ENCODE measurements at places on chromosomes 13 and 19.

DNA sequence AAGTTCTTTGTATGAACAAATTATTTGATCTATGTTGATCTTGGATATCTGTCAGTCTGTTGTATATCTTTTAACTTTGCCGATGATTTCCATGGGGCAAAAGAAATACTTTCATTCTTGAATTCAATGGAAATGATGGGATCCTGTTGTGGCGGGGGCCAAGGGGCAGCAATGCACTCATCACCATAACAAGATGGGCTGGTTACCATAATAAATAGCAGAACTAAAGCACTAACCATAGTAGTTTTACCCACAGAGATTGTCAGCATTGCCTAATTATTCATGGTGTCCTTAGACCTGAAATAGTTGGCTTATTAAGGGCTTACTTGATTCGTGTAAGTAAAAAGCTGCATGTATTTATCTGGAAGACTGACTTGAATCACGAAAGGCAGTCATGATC is 309.6 kb downstream of the RFC3 start:
- no peak for DNase-seq

GRCh38 chr13:83692800-83693199 is 189.5 kb downstream of the SLITRK1 start:
- DNase-seq = no peak

DNA sequence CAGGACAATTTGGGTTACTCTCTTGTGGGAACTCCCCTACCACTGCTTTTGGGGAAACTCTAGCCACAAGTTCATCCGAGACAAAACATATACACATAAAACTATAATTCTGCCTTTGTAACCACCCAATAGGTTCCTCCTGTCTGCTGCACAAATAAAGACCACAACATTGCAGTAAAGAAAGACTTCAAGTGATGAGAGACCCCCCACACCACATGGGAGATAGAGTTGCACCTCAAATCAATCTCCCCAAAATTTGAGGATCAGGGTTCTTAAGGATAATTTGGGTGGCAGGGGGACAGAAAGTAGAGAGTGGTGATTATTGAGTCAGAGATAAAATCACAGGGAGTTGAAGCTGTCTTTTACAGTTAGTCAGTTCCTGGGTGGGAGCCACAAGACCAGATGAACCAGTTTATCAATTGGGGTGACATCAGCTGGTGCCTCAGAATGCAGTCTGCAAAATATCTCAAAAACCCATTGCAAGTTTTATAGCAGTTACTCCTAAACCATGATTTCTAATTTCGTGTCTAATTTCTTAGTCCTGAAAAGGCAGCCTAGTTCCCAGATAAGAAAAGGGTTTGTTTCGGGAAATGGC is 1348.5 kb downstream of the PCDH9 start:
- DNase-seq = no peak

- DNase-seq = no peak
Measured at GRCh38 chr19:29379257-29380021, 146.4 kb upstream of the VSTM2B start.

DNA sequence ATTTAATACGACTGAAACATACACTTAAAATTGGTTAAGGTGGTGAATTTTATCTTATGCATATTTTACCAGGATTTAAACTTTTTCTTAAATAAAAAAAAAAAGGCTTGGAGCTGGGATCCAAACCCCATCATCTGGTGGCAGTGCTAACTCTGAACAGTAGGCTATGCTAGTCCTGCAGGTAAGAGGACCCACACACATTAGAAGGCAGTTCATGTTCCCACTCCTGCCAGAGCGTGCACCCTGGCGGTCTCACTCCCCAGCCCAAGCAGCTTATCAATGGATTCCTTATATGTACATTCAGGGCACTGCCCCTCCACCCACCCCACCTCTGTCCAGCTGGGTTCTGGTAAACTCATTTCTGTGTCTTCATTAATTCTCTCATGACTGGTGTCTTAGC is 31.3 kb upstream of the CEBPA start:
- no peak for DNase-seq

DNA sequence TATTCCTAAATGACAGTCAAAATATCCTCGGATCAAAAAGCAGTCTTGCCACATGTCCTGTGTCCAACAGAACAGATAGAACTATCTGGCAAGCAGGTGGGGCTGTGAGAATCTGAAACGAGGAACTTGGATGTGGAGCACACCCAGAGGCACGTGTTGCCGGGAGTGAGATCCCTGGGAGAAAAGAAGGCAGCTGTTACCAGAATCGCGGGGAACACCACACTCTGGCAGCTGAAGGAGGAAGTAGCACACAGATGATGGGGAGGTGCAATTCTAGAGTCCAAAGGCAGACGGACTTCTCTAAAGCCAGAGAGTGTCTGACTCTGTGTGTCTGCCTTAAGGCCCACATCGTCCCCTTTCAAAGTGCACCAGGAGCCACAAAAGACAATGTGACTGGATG is 22.3 kb downstream of the SLC7A1 start:
- no peak for DNase-seq

GRCh38 chr19:50819636-50820035 is 4.0 kb downstream of the KLK1 start:
- DNase-seq = no peak

GRCh38 chr19:48121909-48122371 is 11.3 kb upstream of the PLA2G4C start:
- no peak for DNase-seq

DNA sequence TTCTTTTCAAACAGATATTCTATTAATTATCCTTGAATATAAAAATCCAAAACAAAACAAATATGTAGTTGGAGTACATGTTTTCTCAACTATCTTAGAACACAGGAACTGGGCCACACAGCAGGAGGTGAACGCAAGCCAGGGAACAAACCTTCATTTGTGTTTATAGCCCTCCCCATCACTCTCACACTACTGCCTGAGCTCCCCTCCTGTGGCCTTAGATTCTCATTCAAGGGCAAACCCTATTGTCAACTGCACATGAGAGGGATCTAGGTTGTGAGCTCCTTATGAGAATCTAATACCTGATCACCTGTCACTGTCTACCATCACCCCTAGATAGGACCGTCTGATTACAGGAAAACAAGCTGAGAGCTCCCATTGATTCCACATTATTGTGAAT is 427.1 kb upstream of the PRR20A start:
- DNase-seq = no peak

- no peak for DNase-seq
Measured at GRCh38 chr13:97654236-97654635, 220.3 kb downstream of the RAP2A start.

GRCh38 chr19:12801466-12802266 is at the start of the genes PRDX2 and THSD8:
Gene PRDX2, minus strand, starts transcription at chr19:12801800. Its CDS starts 539 bp downstream, at chr19:12801261.
Gene THSD8, plus strand, starts transcription at chr19:12802069. Its CDS starts 3 bp downstream, at chr19:12802072.
- no peak for DNase-seq

DNA sequence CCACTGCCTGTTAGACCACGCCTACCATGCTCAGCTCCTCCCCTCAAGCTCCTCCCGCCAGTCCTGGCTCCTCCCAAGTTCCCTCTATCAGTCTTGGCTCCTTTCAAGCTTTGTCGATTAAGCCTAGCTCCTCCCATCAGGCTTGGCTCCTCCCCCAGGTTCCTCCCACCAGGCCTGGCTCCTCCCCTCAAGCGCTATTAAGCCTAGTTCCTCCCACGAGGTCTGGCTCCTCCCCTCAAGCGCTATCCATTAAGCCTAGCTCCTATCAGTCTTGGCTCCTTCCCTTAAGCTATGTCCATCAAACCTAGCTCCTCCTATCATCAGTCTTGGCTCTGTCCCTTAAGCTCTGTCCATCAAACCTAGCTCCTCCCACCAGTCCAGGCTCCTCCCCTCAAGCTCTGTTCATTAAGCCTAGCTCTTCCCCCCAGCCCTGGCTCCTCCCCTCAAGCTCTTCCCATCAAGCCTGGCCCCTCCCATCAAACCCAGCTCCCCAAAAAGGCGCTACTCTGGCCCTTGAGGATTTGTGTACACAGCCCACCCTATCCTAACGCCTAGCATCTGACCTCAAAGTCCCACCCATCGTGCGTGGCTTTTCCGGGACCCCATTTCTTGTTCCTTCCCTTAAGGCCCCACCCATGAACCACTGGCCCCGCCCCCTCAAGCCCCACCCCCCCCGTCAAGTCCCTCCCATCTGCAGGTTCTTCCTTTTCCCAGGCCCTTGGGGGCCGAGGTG is 10.0 kb downstream of the CAMSAP3 start:
- no peak for DNase-seq

- no peak for DNase-seq
Measured at GRCh38 chr19:28703400-28703956, 509.5 kb downstream of the UQCRFS1 start.

DNA sequence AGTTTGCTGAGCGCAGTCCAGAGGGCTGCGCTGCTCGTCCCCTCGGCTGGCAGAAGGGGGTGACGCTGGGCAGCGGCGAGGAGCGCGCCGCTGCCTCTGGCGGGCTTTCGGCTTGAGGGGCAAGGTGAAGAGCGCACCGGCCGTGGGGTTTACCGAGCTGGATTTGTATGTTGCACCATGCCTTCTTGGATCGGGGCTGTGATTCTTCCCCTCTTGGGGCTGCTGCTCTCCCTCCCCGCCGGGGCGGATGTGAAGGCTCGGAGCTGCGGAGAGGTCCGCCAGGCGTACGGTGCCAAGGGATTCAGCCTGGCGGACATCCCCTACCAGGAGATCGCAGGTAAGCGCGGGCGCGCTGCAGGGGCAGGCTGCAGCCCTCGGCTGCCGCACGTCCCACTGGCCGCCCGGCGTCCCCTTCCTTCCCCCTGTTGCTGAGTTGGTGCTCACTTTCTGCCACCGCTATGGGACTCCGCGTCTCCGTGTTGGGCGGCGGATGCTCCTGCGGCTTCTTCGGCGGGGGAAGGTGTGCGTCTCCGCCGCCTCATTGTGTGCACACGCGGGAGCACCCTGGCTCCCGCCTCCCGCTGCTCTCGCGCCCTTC is 772 bp downstream of the GPC6 start:
- no peak for DNase-seq

- no peak for DNase-seq
Measured at GRCh38 chr19:6100284-6100915, 9.9 kb downstream of the RFX2 start.

DNA sequence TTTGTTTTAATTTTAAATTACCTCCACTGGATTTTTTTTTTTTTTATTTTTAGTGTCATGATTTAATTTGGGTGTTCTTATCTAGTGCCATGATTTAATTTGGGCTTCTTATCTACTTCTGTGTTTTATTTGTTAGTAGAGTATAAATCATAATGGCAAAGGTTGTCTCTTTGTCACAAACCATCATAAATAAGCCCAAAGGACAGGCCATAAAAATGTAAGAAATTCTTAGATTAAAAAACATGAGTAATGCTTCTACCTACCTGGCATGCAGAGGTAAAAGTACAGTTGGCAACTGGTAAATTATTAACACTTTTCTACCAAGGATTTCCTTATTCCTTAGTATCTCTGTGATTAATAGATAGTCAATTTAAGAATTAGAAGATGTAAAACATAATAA is 55.2 kb downstream of the ERCC5 start:
- DNase-seq = no peak

- DNase-seq = no peak
Measured at GRCh38 chr13:111475488-111475887, 155.0 kb downstream of the TEX29 start.

DNA sequence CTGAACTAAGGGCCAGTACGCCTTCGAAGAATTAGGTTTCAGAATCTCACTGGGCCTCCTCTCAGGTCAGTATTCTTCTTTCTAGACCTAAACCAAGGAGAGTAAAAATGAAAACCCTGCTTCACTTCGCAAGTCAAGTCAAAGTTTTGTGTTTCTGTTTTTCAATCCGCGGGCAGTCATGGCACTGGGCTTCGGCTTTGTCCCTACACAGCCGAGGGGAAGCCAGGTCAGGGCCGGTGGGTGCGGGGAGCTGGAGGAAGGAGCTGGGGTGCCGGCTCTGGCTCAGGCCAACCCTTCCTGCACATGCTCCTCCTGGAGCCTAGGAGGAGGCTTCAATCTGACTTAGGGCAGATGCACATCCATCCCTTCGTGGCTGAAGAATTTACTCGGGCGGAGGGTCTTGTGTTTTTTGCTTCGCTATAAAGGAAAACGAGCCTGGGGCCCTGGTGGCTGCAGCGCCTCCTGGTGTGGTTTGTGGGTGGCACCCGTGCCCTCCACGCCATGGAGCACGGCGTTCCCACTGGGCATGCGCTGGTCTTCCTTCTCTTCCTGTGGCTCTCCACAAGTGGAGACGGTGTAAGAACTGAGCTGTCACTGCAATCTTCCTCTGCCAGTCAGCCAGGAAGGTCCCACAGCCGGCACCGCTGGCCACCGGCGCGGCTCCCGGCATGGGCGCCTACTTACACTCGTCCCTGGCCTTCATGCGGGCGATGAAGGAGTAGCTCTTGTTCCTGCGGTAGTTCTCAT is 22.5 kb downstream of the C19orf44 start:
- no peak for DNase-seq

- no peak for DNase-seq
Measured at GRCh38 chr19:18292810-18293641, 11.6 kb upstream of the JUND start.

GRCh38 chr19:57363688-57364181 is 384 bp downstream of the TRAPPC2B start:
- no peak for DNase-seq

GRCh38 chr13:111368091-111368490 is 47.6 kb downstream of the TEX29 start:
- DNase-seq = no peak

DNA sequence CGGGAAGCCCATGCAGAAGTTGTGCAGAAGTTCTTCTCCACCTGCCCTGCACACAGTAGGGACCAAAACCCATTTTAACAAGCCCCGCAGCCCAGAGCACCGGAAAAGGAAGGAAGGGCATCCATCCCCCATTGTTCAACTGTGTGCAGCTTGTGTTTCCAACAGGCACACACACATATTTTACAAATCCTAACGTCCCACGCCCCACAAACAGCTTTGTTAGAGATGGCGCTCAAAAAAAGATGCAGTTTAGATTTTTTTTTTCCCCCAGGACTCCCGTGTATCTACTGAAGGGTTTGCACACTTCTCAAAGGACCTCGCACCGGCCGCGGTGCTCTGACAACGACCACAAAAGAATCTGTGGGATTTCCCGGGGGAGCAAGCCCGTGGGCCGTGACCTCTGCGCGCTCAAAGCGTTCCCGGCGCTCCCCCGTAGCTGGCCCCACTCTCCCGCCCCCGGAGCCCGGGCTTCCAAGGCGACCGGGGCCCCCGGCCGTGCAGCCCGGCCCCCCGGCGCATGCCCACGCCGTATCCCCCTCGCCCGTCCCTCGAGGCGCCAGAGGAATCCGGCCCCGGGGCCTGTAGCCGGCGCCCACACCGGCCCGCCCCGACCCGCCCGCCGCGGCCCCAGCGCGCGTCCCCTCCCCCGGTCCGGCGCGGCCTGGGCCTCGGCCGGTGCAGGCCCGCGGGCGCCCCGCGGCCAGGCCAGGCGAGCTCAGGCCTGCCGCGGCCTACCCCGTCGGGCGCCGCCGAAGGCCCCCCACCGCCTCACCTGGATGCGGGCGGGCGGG is 523 bp downstream of the ELAVL1 start:
- no peak for DNase-seq

GRCh38 chr19:29622166-29623070 is 16.3 kb downstream of the POP4 start:
- DNase-seq = no peak

DNA sequence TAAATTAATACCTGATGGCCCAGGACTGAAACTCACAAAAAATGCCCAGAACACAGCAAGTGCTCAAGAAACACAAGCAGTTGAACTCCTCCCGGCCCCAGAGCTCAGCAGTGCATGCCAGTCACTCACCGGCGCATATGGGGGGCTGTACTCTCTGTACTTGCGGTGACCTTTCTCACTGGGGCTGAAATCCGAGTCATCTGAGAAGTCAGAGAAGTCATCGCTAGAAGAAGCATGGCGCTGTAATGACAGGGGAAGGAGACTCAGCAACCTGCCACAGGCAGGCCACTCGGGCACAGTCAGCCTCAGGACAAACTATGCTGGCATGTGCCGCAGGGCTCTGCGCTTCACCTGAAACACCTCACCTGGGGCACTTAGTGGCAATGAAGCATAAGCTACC is 19.7 kb downstream of the ZC3H4 start:
- DNase-seq = no peak
